Fibroblast of lung (primary cell): ENCODE measurements at places on chromosomes 16 and 17. TPM values are rescaled to one million over a fixed set of nuclear protein-coding genes. Genes with fewer than 3 reads are reported as not detected.

- no peak for DNase-seq
- H3K36me3 ChIP-seq: no peaks in the 10 kb centered on the region
- H3K4me1 ChIP-seq: no peaks in the 10 kb centered on the region
These were observed 65.4 kb upstream of the RASL10B start for GRCh38 chr17:35666070-35666469.

DNA sequence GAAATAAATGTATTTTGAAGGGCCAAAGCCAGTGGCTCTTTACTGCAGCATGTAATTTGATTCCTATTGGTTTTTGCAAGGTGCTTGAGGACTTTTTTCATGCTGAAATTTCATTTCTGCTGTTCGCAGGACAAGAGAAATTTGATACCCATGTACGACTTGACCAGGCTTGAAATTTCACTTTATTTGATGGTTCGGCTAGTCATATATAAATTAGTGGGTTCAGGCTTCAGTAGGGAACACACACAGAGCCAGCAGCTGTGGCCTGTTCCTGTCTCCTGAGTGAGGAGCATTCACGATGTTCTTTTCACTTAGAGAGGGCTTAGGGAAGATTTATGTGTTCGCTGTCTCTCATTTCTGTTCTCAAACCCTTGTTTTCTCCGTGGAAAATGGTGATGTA, 258.4 kb upstream of the CACNG5 start:
- no peak overlapping the region for H3K4me3 ChIP-seq
- H3K36me3 ChIP-seq: no peaks in the 10 kb centered on the region
- H3K4me1 ChIP-seq: peaks cover 7% of the 10 kb centered on the region
- H3K27me3 ChIP-seq: no peaks in the 10 kb centered on the region
- no peak for DNase-seq

- H3K36me3 ChIP-seq: peaks cover 2% of the 10 kb centered on the region
- peaks cover 19% of the 10 kb centered on the region for H3K4me1 ChIP-seq
- H3K27me3 ChIP-seq: no peaks in the 10 kb centered on the region
- H3K4me3 ChIP-seq: no peak overlapping the region
- peak overlapping the region; percentile 84 for H3K27ac ChIP-seq
These were observed 38.4 kb downstream of the ADCY7 start for GRCh38 chr16:50304467-50305440.

DNA sequence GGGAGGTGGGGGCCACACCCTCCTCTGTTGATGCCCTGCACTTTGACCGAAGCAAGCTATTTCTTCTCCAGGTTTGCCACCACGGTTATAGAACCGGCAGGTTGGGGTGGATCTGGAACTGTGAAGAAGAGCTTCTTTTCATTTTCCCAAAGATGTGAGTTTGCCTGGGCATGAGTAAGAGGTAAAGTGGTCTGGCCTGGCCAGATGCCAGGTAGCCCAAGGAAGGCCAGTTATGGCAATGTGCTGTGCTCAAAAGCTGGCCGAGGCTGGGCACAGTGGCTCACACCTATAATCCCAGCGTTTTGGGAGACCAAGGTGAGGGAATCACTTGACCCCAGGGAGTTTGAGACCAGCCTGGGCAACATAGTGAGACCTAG, 18.7 kb downstream of the ATP6V0D1 start:
- peaks cover 2% of the 10 kb centered on the region for H3K36me3 ChIP-seq
- H3K27me3 ChIP-seq: no peaks in the 10 kb centered on the region

DNA sequence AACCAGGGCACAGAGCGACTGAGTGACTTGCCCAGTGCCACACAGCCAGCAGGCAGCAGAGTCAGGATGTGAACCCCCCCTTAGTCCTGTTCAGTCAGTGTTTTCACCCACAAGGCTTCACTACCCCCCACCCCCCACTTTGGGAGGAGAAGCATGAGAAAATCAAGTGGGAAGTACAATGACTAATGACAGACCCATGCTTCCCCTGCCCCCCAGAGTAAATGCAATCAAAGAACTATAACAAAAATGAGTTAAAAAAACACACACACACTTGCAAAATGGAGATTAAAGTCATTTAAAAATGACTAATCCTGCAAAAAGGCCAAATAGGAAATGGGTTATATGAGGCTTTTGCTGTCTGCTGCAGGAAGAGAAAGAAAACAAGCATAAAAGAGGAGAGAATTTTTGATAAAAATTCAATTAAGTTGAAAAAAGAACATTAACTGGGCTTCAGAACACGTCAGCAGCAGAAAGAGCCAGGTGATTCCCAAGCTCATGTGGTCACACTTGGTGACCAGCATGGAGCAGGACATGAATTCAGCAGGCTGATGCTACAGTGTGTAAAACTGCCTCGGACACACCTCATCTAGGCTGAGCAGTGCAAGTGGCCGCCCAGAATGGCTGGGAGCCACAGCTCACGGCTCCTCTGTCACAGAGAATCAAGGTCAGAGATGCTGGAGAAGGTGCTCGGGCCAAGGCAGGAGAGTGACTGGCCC, 212.3 kb downstream of the ZNF423 start:
- DNase-seq: peak; percentile 95
- H3K27me3 ChIP-seq: no peaks in the 10 kb centered on the region
- H3K36me3 ChIP-seq: no peaks in the 10 kb centered on the region
- H3K4me3 ChIP-seq: no peak overlapping the region
- peaks cover 23% of the 10 kb centered on the region for H3K4me1 ChIP-seq

DNA sequence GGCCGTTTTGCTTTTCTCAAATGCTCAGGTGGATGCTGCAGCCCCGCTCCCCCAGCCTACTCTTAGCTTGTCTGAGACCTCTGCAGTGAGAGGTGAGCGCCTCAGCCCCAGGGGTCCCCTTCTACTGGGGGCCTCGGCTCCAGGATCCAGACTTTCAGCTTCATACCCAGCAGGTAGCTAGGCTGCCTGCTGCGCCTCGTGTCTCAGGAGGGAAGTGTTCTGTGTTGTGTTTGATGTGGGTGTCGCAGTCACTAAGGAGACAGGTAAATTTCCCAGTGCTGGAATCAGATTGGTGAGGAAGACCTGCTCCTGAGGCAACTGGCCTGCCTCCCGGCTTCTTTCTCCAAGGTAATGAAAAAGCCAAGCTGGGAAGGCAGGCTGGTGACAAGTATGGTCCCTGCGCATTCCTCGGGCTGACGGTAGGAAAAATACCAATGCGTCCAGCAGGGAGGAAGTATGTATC, 604.0 kb upstream of the SALL1 start:
- H3K4me3 ChIP-seq: no peak overlapping the region
- no peak for DNase-seq
- H3K36me3 ChIP-seq: no peaks in the 10 kb centered on the region

DNA sequence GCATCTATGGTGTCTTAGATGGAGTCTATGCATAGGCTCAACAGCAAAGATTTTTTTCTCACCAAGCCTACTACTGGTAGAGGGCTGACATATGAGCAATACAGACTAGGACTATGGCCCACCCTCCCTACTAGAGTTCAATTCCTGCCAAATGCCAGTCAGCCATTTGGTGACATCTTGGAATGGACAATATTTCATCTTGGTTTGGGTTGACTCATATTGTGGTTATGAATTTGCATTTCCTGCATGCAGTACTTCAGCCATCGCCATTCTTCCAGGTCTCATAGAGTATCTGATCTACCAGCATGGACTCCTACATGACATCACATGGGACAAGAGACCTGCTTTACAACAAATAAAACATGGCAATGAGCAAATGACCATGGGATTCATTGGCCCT, 778.1 kb upstream of the SOX9 start:
- H3K36me3 ChIP-seq: no peaks in the 10 kb centered on the region
- no peaks in the 10 kb centered on the region for H3K27me3 ChIP-seq
- DNase-seq: peak; percentile 45
- H3K4me3 ChIP-seq: no peak overlapping the region
- no peak overlapping the region for H3K27ac ChIP-seq

TMEM204 gene
- total RNA-seq: 10.3 and 12.4 TPM in 2 replicates

CACNG5 gene
- not detected in 2 replicates for total RNA-seq

TP53TG3F gene
- not detected in 2 replicates for total RNA-seq

CNEP1R1 gene
- total RNA-seq: 28.2 and 32.5 TPM in 2 replicates

ZNF750 gene
- not detected in 2 replicates for total RNA-seq

BRICD5 gene
- 1.3 and 1.5 TPM in 2 replicates for total RNA-seq

PRSS22 gene
- 0.17 TPM in 1 of 2 replicates, not detected in the other for total RNA-seq
